Stimulated activated CD4-positive, alpha-beta T cell treated with anti-CD3 and anti-CD28 coated beads, Interleukin-12 subunit alpha, Interleukin-12 subunit beta, amount 100 ng/mL, for 4 hours (primary cell): ENCODE measurements at places on chromosomes 6 and 20.

DNA sequence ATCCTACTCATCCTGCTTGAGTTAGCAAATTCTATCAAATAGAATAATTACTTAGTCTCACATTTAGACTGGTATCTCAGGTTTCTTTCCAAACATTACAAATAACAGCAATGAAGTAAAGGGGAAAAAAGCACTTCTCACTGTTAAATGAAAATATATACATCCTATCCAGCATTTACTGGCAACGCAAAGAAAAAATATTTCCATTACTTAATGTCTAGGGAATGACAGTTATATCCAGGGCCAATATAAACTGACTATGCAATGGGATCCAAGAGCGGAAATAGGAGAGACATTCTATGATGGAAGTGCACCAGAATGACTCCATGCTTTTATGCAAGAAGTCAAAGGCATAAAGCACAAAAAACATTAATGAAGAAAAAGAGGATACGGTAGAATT, 60.3 kb downstream of the ME1 start:
- no peak for DNase-seq

GRCh38 chr6:100320686-100321085, 144.0 kb downstream of the SIM1 start:
- no peak for DNase-seq

DNA sequence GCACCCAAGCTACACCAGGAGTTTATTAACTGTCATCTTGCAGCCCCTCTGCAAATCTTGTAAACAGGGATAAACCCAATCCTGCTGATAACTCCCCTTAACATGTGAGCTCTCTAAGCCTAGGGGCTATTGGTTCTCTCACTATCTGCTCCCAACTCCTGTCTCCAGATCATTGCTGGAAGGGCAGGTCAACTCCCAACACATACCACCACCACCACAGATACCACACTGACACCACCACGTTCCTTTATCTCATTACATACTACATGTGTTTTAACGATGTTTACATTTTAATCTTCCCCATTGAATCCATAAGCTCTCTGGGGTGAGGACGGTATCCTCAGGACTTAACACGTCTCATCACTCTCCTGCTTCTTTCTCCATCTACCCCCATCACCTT, 51.8 kb downstream of the SIM1 start:
- DNase-seq, result no peak

DNA sequence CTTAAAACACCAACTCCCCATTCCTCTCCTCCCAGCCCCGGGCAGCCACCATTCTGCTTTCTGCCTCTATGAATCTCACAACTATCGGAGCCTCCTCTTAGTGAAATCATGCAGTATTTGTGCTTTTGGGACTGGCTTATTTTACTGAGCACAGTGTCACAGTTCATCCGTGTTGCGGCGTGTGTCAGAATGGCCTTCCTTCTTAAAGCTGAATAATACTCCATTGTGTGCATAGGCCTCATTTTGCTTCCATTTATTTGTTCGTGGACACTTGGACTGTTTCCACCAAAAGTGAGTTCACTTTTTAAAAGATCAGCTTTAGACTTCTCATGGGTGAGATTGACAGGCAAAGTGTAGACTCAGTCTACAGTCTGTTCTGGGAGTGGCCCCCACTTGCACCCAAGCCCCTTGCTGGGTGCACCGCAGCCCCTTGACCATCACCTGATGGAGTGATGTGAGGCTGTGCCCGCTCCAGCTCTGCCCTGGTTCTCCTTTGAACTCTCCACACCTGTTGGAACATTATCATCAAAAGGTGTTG, 12.6 kb downstream of the DUSP22 start:
- DNase-seq, result no peak

DNA sequence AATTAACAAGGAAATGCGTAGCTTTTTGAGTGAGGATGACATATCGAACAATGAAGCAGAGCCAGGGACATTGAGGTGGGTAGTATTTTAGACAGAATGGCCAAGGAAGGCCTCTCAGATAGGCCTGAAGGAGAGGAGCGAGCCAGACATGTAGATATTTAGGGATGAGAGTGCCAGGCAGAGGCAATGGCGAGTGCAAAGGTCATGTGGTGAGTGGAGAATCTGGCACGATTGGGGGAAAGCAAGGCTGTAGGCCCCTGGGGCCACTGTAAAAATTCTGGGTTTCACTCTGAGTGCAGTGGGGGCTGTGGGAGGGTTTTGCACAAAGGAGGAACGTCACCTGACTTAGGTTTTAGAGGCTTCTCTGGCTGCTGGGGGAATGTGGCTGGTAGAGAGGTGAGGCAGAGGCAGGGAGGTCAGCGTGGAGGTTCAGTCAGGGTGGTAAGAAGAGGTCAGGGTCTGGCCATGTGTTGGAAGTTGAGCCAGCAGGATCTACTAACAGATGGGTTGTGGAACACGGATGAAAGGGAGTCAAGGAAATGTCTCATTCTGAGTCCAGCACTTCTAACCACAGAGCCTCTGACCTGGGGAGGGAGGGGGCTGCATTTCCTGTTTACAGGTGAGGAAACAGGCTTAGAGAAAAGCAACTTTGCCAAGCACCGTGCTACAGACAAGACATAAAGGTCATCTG, 11.3 kb downstream of the SIRPA start:
- no peak for DNase-seq

DNA sequence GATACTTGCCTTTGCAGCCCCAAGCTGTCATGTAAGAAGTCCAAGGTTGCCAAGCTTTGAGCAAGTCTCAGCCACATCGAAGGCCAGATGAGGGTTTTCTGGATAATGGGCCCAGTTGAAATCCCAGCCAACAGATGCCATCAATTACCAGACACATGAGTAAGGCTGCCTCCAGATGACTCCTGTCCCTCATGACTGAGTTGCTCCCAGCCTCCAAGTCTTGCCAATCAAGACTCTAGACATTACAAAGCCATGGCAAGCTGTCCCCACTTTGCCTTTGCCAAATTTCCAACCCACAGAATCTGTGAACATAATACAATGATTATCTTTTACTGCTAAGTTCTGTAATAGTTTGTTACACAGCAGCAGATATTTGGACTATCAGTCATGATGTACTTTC, 76.8 kb upstream of the ARMC2 start:
- no peak for DNase-seq

GRCh38 chr6:85756982-85757381, 114.3 kb upstream of the SYNCRIP start:
- no peak for DNase-seq

DNA sequence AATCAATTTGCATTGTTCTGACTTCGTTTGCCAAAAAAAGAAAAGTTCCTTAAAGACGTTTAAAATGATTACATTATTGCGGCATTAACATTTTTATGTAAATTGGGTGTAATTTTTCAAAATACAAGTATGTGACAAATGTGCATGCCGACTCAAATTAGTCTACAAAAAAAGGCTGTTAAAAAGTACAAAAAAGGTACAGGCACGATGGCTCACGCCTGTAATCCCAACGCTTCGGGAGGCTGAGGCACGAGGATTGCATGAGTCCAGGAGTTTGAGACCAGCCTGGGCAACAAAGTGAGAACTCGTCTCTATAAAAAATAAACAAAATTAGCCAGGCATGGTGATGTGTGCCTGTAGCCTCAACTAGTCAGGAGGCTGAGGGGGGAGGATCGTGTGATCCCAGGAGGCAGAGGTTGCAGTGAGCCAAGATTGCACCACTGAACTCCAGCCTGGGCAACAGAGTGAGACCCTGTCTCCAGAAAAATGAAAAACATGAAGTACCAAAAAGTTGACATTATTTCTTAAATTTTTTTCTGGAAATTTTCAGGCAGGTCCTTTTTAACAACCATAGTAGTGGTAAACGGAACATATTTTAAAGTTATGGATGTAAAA, 90.2 kb downstream of the PTPN1 start:
- DNase-seq, result no peak

DNA sequence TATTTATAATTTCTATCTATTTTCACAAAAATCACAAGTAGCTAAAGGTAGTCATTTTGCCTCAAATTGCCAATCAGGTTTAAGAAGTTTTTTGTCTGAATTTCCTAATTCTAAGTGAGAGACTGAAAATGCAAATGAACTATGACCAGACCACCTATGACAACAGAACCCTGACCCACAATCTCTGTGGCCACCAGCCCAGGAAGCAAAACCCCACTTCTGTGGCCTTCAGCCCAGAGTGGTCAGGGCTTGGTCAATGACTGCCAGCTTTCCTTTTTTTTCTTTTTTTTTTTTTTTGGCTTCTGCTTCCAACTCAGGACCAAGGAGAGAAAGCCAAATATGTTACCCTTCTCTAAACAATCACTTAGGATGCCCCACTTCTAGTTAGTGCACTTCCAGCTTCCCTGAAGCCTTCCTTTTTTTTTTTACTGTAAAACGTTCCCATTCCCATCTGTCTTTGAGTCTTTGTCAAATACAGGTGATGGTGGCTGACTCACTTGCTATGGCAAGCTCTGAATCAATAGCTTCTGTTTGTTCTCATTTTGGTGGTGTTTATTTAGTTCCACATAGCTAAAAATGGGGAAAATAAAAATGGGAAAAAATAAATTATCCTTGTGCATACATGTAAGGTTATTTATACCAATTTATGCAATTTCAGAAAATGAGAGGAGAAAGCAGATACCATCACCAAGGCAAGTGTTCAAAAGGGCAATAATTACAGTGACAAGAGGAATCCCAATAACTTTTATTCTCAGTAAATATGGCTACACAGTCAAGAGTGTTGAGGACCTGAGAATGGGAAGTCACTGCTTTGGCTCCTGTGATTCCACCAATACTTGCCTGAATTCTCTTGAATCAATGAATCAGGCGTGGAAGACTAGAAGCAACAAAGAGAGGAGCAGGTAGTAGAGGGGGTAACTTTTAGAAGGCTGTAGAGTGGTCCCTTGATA, 170.3 kb upstream of the PDE7B start:
- DNase-seq, result no peak

DNA sequence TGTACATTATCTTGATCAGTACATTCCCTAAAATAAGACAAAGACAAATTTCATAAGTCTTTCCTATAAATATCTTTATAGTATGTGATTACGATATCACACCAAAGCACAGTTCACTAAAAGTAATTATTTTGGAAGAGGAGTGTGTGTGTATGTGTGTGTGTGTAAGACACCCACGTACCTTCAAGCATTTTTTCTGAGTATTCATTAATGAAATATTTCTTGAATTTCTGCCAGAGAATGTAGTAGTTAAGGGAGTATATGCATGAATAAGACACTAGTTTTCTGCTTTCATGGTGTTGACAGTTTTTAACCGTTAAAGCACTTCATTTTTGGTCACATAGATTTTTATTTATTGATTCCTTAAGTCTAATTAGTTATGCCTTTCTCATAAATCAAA, 36.8 kb downstream of the MANEA start:
- DNase-seq, result no peak
